Cardiac muscle cell (in vitro differentiated cells and primary cell): ENCODE measurements at places on chromosomes 6 and 20. TPM values are rescaled to one million over a fixed set of nuclear protein-coding genes. Genes with fewer than 3 reads are reported as not detected.
A peak's percentile ranks its signal among the peaks of the same experiment; 100 is the strongest.

Gene CHRNA4
- total RNA-seq, result 0.11 and 0.15 TPM in 2 replicates

Gene SAMD5
- 0.04 and 0.12 TPM in 2 replicates for total RNA-seq

Gene HLA-DOB
- not detected in 2 replicates for total RNA-seq

Gene PRR3
- 11.4 and 11.8 TPM in 2 replicates for total RNA-seq

- peak; percentile 65 for DNase-seq
- H3K27me3 ChIP-seq, result no peaks in the 10 kb centered on the region
- H3K4me3 ChIP-seq, result no peak overlapping the region
- no peaks in the 10 kb centered on the region for H3K36me3 ChIP-seq
- H3K27ac ChIP-seq, result no peak overlapping the region
- H3K4me1 ChIP-seq, result no peaks in the 10 kb centered on the region
Measured at GRCh38 chr6:20711518-20711917, 177.3 kb downstream of the CDKAL1 start.

DNA sequence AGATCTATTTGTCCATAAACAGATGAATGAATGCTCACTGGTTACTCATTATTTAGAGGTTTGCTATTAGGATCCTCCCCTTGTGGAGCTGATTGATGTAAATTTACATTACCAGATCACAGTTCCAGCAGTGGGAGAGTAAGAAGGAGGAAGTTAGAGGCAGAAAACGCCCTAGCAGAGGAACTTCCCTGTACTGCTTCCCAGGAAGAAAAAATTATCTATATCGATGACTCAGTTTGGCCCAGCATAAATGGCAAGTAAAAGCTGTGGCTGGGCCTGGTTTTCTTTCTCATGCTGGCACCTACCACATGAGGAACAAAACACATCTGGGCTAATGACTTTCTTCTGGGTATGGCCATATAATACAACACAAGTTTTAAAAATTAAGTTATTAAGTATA lies 35.7 kb downstream of the DNAAF9 start:
- H3K4me1 ChIP-seq, result no peaks in the 10 kb centered on the region
- no peak overlapping the region for H3K4me3 ChIP-seq
- H3K36me3 ChIP-seq, result peaks cover 34% of the 10 kb centered on the region
- DNase-seq, result no peak

DNA sequence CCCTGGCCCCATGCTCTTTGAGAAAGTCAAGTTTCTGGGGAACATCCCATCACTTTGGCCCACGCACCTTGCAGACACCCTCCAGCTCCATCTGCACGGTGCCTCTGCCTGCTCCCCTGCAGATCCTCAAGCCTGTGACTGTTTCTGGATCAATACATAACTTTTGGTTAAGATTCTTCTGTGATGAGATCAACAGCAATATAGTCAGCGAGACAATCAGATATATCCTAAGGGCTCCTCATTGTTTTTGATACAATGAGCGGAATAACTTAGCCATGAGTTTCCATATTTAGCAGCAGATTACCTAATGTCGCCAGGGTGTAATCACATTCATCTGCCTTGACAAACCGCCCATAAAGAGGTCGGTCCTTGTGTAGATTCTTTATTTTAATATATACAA lies 109.3 kb upstream of the MTHFD1L start:
- H3K36me3 ChIP-seq, result no peaks in the 10 kb centered on the region
- no peak overlapping the region for H3K27ac ChIP-seq
- H3K27me3 ChIP-seq, result no peaks in the 10 kb centered on the region
- peaks cover 8% of the 10 kb centered on the region for H3K4me1 ChIP-seq
- H3K4me3 ChIP-seq, result no peak overlapping the region

GRCh38 chr6:11681357-11681756 lies 97.2 kb downstream of the ADTRP start:
- H3K27ac ChIP-seq, result no peak overlapping the region
- no peak overlapping the region for H3K4me3 ChIP-seq
- no peaks in the 10 kb centered on the region for H3K36me3 ChIP-seq
- H3K4me1 ChIP-seq, result no peaks in the 10 kb centered on the region

DNA sequence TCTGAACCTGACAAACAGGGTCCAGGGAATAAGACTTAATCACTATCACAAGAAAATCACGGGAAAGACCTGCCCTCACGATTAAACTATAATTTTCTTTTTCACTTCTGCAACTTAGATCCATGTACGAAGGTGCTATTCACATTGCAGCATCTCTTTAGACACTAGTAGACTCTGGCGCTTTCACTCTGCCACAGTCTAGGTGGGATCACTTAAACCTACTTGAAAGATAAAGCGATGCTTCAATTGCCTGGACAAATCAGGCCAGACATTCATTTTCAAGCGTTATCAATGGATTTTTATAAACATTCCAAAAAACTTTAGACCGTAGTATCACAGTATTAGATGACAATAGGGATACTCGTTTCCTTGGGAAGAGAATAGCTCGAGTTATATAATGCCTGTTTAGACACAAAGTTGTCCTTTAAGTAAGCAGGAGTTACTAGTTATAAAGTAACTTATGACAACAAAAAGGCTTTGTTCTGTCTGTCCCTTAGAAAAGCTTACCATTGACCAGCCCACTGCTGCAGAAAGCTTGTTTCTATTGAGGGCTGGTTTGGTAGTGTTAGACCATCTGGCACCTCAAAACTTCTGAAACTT lies 367.3 kb downstream of the UTRN start:
- DNase-seq, result no peak
- H3K4me3 ChIP-seq, result no peak overlapping the region
- no peak overlapping the region for H3K27ac ChIP-seq
- no peaks in the 10 kb centered on the region for H3K27me3 ChIP-seq

DNA sequence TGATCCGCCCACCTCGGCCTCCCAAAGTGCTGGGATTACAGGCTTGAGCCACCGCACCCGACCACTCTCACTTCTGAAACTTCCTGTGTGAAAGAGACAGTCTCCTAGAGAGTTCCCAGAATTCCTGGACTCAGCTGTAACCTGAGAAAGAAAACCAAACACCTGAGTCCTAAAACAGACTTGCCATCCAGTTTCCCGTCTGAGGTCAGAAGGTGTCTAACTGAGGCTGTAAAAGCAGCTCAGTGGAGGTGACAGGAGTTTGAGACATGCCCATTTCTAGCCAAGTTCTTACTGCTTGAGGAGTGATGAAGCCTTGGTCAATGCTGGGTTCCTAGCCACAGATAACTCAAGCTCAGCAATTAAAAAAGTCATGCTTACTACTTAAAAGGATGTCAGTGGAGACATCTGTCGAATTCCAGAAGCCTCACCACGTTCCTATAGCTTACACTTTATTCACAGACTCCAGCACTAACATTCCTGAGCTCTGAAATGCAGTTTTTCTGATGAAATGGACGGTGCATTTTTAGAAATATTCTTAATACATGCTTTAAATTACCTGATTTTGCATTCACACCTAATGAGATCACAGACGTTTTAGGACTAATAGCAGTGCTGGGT lies 6.1 kb downstream of the UQCC2 start:
- H3K4me3 ChIP-seq, result no peak overlapping the region
- peak overlapping the region; percentile 19 for H3K27ac ChIP-seq
- H3K4me1 ChIP-seq, result peaks cover 5% of the 10 kb centered on the region
- no peaks in the 10 kb centered on the region for H3K36me3 ChIP-seq

- no peaks in the 10 kb centered on the region for H3K4me1 ChIP-seq
- H3K27ac ChIP-seq, result no peak within 1 kb of the TSS
- H3K36me3 ChIP-seq, result no peaks in the 10 kb centered on the region
- H3K27me3 ChIP-seq, result peaks cover 99% of the 10 kb centered on the region
- no peak for DNase-seq
Measured at GRCh38 chr6:391559-392440, at the start of gene IRF4. Gene IRF4, plus strand, starts transcription at chr6:391752. Its CDS starts 1,401 bp downstream, at chr6:393153.

DNA sequence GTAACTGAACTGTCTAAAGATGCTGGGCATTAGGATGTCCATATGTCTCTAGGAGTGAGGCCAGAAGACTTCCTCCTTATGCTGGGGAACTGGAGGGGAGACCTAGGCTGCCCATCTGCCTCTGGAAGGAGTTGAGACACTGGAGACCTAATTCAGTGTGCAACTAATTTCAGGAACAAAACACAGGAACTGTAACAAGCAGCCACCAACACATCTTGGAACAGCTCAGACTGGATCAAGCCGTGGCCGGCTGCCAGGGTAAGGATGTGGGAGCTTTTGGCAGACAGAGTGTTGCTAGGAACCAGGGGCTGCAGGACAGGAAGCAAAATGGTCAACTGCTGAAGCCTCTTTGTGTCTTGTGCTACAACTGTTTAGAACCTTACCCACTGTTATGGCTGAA lies 16.4 kb upstream of the MAS1 start:
- no peaks in the 10 kb centered on the region for H3K4me1 ChIP-seq
- no peaks in the 10 kb centered on the region for H3K27me3 ChIP-seq
- no peaks in the 10 kb centered on the region for H3K36me3 ChIP-seq
- H3K27ac ChIP-seq, result no peak overlapping the region
- DNase-seq, result peak; percentile 80

DNA sequence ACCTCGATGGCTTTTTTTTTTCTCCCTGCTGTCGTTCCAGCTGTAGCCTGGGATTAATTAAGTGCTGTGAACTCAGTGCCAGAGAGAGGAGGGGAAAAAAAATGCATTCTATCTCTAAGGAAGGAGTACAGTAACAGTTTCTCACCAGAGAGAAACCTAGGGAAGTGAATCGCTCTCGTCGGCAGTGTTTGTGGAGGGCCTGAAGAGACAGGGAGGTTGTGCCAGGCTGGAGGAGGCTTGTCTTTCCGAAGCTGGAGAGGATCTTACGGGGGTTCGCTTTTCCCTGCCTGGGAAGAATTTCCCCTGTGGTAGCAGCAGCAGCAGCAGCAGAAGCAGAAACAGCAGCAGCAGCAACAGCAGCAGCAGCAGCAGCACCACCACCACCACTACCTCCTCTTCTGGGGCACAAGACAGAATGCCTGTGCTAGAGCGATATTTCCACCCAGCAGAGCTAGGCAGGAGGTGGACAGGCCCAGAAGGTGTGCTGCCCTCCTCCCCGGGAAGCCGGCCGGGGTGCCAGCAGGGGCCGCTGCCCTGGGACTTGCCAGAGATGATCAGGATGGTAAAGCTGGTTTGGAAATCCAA lies 186.5 kb downstream of the PDE7B start:
- peak overlapping the region; percentile 26 for H3K27ac ChIP-seq
- peaks cover 9% of the 10 kb centered on the region for H3K4me1 ChIP-seq
- no peaks in the 10 kb centered on the region for H3K27me3 ChIP-seq
- no peak overlapping the region for H3K4me3 ChIP-seq
- DNase-seq, result peak; percentile 76

GRCh38 chr20:17320456-17320855 lies 93.6 kb downstream of the PCSK2 start:
- no peak overlapping the region for H3K4me3 ChIP-seq
- no peak for DNase-seq
- no peaks in the 10 kb centered on the region for H3K27me3 ChIP-seq
- H3K36me3 ChIP-seq, result no peaks in the 10 kb centered on the region

DNA sequence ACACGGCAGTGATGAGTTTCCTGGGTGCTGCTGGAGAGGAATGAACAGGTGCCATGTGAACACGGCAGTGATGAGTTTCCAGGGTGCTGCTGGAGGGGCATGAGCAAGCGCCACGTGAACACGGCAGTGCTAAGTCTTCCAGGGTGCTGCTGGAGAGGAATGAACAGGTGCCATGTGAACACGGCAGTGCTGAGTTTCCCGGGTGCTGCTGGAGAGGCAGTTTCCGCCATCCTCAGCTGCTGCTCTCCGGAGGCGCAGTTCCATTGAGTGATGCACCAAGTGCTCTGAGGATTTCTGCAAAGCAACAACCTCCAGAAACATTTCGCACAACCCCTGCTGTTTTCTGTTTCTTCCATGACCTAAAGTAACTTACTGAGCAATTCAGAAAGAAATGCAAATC lies 155.4 kb downstream of the SMOC2 start:
- no peaks in the 10 kb centered on the region for H3K4me1 ChIP-seq
- no peak for DNase-seq
- no peak overlapping the region for H3K27ac ChIP-seq

DNA sequence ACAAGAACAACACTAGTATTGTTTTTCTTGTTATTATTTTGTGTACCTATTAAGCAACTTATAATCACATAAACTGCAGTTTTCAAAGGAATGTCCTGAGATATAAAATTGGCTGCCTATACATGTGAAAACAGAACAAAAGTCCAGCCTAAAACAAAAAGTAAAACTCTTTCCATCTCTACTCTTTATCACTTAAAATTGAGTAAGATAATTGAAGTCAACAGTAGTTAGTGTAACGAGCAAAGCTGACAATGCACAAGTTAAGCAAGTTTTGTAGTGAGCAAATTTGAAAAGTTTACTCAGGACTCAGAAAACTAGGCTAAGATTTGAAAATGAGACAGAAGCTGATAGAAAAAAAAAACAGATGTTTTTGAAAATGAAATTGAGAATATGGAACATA lies 941.4 kb upstream of the MAN1A1 start:
- H3K27me3 ChIP-seq, result no peaks in the 10 kb centered on the region
- H3K4me1 ChIP-seq, result no peaks in the 10 kb centered on the region
- no peak overlapping the region for H3K4me3 ChIP-seq
- H3K36me3 ChIP-seq, result no peaks in the 10 kb centered on the region

DNA sequence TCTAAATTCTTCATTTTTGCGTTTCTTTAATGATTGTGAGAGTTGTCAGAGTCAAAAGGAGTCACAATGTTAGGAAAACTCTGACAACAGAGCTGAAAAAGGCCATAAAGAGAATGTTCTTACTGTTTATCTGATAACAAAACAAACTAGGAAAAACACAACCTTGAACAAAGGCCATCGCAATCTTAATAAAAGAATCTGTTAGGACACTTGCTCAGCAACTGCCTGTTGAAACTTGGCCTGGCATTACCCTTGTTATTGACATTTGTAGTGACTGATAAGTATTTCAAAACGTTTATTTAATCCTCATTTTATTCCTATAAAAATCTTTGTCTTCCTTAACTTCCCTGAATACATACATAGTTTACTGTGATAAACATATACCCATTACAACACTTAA lies 15.7 kb downstream of the GSTA1 start:
- H3K4me3 ChIP-seq, result no peak overlapping the region
- H3K36me3 ChIP-seq, result no peaks in the 10 kb centered on the region
- H3K27me3 ChIP-seq, result no peaks in the 10 kb centered on the region
- H3K4me1 ChIP-seq, result no peaks in the 10 kb centered on the region
- no peak for DNase-seq
- no peak overlapping the region for H3K27ac ChIP-seq

DNA sequence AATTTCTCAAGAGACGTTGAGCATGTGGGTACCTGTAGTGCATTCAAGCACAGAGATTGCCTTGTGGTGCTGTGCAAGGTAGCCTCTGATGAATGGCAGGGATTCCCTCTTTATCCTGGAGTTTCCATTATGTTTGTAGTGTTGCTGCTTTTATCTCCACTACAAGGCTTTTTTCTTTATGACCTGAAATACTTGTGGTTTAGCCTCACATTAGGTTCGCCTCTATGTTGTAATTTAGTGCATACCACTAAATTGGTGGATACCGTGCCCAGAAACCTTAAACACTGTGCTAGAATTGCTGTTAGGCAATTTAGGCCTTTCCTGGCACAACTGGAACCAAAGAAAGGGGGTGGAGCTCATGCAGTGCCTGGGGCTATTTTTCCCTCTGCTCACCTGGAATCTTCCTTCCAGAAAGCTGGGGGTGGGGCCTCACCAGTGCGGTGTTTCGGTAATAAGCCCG lies 76.8 kb downstream of the NCOA7 start:
- no peaks in the 10 kb centered on the region for H3K4me1 ChIP-seq
- H3K36me3 ChIP-seq, result no peaks in the 10 kb centered on the region
- no peaks in the 10 kb centered on the region for H3K27me3 ChIP-seq
- no peak overlapping the region for H3K4me3 ChIP-seq

GRCh38 chr6:20169786-20170185 lies 42.5 kb downstream of the MBOAT1 start:
- no peaks in the 10 kb centered on the region for H3K27me3 ChIP-seq
- H3K27ac ChIP-seq, result no peak overlapping the region
- H3K4me3 ChIP-seq, result no peak overlapping the region
- no peaks in the 10 kb centered on the region for H3K36me3 ChIP-seq

GRCh38 chr20:17873410-17874270 lies 95.0 kb downstream of the SNX5 start:
- H3K27me3 ChIP-seq, result no peaks in the 10 kb centered on the region
- no peak overlapping the region for H3K27ac ChIP-seq
- DNase-seq, result peak; percentile 47
- H3K36me3 ChIP-seq, result no peaks in the 10 kb centered on the region
